ENCODE measurements at places on chromosomes 7 and 10. TPM values are rescaled to one million over a fixed set of nuclear protein-coding genes. Genes with fewer than 3 reads are reported as not detected.

The TNS3 gene
- total RNA-seq: 70.1 TPM

DNA sequence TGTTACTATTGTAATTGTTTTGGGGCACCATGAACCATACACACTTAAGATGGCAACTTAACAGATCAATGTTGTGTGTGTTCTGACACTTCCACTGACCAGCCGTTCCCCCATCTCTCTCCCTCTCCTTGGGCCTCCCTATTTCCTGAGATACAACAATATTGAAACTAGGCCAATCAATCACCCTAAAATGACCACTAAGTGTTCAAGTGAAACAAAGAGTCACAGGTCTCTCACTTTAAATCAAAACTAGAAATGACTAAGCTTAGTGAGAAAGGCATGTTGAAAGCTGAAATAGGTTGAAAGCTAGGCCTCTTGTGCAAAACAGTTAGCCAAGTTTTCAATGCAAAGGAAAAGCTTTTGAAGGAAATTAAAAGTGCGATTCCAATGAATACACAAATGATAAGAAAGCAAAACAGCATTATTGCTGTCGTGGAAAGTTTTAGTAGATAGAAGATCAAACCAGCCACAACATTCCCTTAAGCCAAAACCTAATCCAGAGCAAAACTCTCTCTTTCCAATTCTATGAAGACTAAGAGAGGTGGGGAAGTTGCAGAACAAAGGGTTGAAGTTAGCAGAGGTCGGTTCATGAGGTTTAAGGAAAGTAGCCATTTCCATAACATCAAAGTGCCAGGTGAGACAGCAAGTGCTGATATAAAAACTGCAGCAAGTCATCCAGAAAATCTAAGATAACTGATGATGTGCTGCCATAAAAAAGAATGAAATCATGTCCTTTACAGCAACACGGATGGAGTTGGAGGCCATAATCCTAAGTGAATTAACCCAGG lies 90.6 kb downstream of the MTPN start:
- DNase-seq: no peak

- DNase-seq: no peak
These were observed 42.8 kb downstream of the ADRA2A start for GRCh38 chr10:111119637-111120036.

The PLAU gene
- not detected for total RNA-seq

DNA sequence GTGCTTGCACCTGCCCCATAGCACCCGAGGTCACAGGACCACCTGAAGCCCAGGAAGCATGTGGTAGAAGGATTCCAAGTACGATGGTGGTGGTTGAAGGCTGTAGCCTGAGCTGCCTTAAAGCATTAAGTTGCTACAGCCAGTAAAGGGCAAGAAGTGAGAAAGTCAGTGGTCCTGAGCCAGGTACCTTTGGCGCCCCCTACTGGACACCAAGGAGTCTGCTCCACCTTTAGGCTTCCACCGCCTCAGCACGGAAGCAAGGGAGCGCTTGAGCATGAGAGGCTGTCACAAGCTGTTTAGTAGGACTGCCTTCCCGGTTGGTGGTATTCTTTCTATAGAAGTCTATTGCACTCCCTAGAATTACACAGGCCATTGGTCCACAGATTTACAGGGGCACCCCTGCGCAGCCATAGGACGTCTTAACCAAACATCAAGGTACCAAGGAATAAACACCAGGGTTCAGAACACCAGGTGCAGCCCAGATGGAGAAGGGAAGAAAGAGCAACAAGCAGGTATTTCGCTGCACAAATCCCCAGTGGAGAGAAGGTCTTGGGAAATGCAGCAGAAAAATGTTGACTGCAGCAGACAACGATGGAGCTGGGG lies 2.2 kb downstream of the CRTAC1 start:
- DNase-seq: peak; percentile 50

Data from B cell (primary cell).